ENCODE measurements at places on chromosomes 4 and X.

DNA sequence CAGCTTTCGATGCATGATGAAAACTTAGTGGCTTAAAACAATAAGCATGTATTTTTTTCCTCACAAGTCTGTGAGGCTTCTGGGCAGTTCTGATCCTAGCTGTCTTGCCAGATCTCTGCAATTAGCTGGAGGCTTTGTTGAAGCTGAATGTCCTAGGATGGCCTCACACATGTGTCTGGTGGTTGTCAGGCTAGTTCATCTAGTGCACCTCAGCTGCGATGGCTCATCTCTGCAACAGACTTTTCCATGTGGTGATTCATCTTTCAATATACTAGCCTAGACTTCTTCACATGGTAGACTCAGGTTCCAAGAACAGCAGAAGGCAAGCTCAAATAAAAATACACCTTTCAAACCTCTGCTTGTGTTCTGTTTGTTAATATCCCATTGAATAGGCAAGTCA lies 66.5 kb upstream of the IL1RAPL1 start:
- DNase-seq = no peak

DNA sequence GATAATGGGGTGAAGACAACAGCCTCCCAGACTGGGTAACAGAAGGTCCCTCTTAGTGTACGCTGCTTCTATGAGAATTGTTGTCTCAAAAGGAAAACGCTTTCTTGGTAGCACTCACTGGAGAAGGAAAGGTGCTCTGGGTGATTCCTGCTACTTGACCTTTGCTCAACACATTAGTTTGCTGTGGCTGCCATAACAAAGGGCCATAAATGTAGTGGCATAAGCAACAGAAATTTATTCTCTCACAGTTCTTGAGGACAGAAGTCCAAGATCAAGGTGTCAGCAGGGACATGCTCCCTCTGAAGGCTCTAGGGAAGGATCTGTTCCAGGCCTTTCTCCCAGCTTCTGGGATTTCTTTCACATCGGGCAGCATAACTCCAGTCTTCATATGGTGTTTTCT lies 19.0 kb downstream of the HCCS start:
- no peak for DNase-seq

DNA sequence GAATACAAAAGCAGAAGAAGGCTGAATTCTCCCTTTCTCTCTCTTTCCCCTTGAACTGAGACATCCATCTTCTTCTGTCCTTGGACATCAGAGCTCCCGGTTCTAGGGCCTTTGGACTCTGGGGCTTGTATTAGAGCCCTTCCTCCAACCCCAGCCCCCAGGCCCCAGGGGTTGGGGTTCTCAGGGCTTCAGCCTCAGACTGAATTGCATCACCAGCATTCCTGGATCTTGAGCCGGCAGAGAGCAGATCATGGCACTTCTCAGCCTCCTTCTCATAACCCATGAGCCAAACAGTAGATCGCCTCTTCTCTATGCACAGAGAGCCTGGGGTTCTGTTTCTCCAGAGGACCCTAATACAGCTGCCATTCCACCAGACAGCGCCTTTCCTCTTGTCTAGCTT lies 25.3 kb upstream of the CLDN24 start:
- peak; percentile 63 for DNase-seq

- no peak for DNase-seq
These were observed 65.8 kb downstream of the NHS start for GRCh38 chrX:17440836-17441235.

- DNase-seq = no peak
These were observed 210.6 kb downstream of the TENM3 start for GRCh38 chr4:182453830-182454229.

- DNase-seq = no peak
These were observed 9.0 kb downstream of the ARAP2 start for GRCh38 chr4:36235306-36235705.

- no peak for DNase-seq
These were observed 15.9 kb downstream of the PPA2 start for GRCh38 chr4:105458001-105458400.

GRCh38 chr4:186134861-186135260 lies 30.4 kb downstream of the FAM149A start:
- no peak for DNase-seq

- no peak for DNase-seq
These were observed 33.7 kb upstream of the STAG2 start for GRCh38 chrX:123927845-123928244.

GRCh38 chr4:4994312-4995097 lies 24.8 kb downstream of the CYTL1 start:
- no peak for DNase-seq

DNA sequence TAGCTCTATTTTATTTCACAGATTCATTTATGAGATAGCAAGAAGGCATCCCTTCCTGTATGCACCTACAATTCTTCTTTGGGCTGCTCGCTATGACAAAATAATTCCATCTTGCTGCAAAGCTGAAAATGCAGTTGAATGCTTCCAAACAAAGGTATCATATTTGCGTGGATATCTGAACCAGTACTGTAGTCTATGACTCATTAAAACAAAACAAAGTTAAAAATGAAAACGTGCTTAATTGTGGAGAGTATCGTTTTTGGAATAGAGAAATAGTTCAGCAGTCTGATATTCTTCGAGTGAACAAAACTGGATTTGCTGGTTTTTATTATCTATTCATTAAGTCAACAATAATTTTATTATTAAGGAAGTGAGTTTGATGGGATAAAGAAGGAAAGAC lies 6.3 kb downstream of the AFP start:
- no peak for DNase-seq

DNA sequence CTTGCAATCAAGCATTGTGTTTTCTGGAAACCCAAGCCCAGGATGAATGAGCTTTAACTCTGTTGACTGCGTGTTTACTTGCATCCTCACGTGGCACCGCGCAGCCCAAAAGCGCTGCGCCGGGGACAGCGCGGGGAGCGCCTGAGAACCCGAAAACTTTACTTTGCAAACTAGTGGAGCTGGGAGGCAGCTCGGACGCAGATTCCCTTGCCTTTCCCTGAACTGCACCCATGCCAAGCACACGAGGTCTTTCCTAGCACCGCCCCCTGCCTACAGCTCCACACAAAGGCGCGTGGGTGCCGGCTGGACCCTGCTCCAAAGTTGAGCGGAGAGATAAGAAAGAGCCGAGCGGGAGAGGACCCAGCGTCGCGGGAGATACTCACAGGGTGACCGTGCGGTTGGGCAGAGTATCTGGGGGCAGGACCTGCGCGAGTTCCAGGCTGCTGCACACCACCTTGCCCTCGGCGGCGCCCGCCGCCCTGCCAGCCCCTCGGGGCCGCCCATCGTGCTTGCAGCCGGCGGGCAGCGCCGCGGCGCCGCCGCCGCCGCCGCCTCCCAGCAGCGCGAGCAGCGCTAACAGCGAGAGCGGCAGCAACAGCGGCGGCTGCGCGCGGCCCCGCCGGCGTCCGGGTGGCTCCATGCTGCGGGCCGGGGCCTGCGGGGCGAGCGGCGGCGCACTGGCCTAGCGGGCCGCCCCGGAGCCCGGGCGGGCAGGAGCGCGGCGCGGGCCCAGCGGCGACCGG lies 550 bp downstream of the ADGRA3 start:
- peak; percentile 71 for DNase-seq

DNA sequence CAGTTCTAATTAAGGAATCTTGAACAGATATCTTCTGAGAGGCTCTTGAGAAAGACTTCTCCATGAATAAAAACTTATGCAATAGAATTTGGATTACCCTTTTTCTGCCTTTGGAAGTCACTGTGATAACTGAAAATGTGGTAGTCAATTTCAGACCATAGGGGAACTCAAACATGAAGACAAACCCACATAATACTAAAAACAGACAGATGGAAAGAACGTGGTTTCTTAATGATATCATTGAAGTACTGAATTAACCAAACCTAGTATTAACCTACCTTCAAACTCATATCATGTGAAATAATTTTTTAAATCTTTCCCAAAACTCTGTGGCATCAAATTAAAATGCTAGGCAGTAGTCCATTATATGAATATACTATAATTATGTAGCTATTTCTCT lies 153.5 kb downstream of the CAMK2D start:
- DNase-seq = no peak

DNA sequence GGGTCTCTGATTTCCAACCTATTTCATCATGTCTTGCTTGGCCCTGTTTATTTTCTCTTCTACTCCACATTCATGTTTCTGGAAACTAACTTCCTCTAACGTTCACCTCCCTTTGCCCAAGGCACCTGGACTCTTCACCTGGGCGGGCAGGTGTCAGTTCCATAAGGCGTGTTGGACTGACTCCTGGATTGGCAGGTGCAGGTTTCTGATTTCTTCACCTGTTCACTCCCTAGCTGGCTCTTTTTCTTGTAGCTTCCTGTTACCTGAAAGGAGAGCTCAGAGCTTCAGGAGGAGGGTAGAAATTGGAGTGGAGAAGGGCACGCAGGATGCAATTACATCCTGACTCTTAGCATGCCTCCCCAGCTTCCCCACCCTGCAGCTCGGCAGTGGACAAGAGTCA lies 350.8 kb upstream of the KLF3 start:
- no peak for DNase-seq

DNA sequence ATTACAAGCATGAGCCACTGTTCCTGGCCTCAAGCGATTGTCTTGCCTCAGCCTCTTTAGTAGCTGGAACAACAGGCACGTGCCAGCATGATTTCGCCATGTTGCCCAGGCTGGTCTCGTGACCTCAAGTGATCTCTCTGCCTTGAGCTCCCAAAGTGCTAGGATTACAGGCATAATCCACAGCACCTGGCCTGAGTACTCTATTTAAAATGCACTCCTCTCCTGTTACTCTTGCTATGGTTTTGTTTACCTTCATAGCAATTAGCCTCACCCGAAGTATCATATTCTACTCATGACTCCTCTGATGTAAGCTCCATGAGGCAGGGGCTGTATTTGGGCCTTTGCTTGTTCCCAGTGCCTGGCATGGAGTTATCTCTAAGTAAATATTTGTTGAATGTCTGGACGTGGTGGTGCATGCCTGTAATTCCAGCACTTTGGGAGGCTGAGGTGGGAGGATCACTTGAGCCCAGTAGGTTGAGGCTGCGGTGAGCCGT lies 92.5 kb upstream of the SLC34A2 start:
- no peak for DNase-seq

DNA sequence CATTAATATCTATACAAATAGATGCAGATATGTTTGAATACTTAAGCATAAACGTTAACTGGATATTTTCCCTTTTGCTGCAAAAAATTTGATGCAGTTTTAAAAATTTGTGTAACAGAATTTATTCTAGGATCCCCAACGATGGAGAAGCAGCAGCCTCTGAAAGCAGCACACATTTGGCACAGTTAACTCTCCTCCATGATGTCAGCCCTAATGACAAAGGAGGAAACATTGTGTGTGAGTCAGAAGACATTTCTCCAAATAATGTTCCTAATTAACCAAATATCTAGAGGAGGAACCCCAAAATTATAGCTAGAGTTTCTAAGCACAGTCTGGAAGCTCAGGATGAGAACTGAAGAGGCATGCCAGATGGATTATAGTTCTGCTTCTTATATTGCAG lies 281.9 kb upstream of the MAD2L1 start:
- peak; percentile 5 for DNase-seq

GRCh38 chrX:47560934-47561658 lies at the start of gene ARAF:
TSS of gene ARAF (plus strand) at chrX:47561205. CDS start at chrX:47562968, 1,763 bp downstream.
- DNase-seq = peak; percentile 99

DNA sequence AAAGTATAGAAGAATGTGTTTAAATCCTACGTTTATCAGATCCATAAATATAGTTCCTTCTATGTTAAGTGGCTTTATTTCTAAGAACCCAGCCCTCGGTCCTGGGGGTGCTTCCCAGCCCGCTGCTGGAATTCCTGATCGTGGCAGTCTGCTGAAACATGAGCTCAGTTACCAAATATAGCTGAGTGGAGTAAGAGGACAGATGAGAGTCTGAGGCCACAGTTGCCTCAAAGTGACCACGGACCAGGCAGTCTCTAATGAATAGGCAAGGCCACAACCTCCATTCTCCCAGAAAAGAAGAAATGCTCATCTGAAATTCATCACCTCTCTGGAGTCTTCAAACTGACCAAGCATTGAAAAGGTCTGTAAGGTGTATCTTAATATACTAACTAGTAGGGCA lies at the start of gene PALLD:
TSS of gene PALLD (plus strand) at position 219 of the 400 bp plus-strand sequence.
- DNase-seq = peak; percentile 39

DNA sequence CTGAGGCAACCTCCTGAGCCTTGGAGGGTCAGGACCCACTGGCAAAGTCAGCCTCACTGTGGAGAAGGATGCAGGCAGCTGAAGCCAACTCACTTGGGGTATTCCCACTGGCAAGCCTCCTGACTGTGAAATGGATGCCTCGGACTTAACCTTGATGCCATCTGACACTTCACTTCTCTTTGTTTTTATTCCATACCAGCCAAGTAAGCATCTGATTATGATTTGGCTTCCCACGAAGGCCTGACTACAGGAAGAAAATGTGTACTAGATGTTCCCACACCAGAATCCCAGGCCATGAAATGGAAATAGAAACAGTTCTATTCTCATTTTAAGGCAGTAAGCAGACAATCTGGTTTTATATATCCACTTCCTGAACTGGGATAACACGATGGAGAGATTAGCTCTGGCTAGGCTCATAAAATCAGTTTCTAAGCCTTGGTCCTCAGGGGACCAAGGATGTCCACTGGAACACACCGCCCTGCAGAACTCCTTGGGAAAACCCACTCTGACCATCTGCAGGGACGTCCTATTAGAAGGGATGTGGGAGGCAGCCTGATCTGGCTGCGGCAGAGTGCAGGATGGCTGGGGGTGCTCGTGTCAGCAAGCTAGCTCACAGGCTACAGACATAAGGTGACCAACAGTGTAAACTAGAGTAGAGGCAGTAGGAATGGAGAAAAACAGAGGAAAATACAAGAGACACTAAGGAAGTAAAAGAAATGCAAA lies 89.3 kb downstream of the TSPAN5 start:
- no peak for DNase-seq

- no peak for DNase-seq
These were observed 3.6 kb upstream of the SLAIN2 start for GRCh38 chr4:48337731-48338130.

- DNase-seq = no peak
These were observed 87.7 kb downstream of the SHROOM4 start for GRCh38 chrX:50726296-50726695.

- no peak for DNase-seq
These were observed 712.4 kb upstream of the LCORL start for GRCh38 chr4:18733961-18734360.

- no peak for DNase-seq
These were observed 20.2 kb upstream of the GATB start for GRCh38 chr4:151781026-151781425.

- DNase-seq = no peak
These were observed 36.6 kb downstream of the PHF8 start for GRCh38 chrX:54007682-54008081.

GRCh38 chr4:186228514-186228894 lies 1.2 kb downstream of the KLKB1 start:
- DNase-seq = no peak

GRCh38 chr4:8332891-8333331 lies 63.4 kb downstream of the HTRA3 start:
- no peak for DNase-seq

GRCh38 chr4:94803181-94803580 lies 45.4 kb downstream of the BMPR1B start:
- DNase-seq = peak; percentile 33

- DNase-seq = peak; percentile 81
These were observed 66.8 kb downstream of the SOWAHB start for GRCh38 chr4:76830964-76831703.

DNA sequence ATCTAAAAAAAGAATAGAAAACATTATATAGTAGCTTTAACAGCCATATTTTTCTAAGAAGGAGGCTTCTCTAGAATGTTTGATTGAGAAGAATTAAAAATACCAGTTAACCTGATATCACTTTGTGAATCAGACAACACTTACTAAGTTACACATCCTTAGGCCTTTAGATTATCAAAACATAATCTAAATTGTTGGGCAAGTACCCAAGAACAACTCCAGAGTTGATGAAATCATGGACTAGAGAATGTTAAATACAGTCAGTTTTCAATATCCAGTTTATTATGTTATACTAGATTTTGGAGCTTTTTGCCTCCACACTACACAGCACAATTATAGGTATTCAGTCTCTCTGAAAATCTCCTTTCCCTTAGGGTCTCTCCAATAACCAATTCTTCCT lies 39.6 kb downstream of the ARL13A start:
- DNase-seq = peak; percentile 1
